ENCODE measurements at places on chromosomes 6 and 20.
A peak's percentile ranks its signal among the peaks of the same experiment; 100 is the strongest.

GRCh38 chr6:102812242-102812641 lies 1418.7 kb downstream of the GRIK2 start:
- DNase-seq, result no peak

DNA sequence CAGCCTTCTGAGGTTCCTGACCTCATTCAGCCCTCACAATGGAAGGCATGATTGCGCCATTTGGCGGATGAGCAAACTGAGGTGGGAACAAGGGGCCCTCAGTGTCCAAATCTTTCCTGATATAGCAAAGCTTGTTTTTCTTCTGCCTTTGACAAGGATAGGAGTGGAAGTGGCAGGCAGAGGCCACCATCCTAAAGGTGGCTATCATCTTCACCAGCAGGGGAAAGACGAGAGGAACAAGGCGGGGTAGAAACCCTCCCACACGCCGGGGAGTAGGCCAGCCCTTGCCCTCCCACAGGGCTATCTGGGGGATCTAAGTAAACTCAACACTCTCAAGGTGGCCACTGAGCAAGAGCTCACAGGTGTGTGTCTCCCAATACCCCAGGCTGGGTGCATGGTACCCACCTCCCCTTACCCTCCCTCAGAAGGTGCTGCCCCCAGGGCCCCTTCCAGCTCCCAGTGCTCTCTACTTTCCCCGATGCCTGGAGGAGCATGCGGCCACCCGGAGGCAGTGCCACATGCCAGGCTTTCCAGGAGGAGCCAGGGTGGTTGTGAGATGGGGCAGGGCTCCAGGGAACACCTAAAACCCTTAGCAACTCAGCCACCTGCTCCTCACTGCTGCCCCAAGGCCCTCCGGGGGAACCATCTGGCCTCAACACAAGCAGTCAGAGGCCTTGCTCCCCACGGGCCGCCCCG lies 11.2 kb downstream of the SPDEF start:
- no peak for DNase-seq

GRCh38 chr6:118252474-118252873 lies 295.6 kb upstream of the PLN start:
- no peak for DNase-seq

- no peak for DNase-seq
These were observed 11.7 kb downstream of the UST start for GRCh38 chr6:148758492-148758891.

DNA sequence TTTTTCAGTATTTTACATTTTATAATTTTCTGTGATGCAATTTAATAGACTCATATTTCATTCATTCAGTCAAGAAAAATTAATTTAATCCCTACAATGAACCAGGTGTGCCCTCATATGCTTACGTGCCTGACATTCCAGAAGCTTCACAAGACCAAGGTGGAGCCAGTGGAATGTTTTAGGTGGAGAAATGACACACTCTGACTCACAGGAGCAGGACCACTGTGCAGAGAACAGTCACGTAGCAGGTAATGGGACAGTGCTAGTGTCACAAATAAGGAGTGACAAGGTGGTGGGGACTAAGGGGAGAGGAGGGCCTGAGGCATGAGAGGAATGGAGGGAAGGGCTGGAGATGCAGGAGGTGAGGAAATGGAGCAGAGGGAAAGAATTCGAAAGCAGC lies 37.0 kb upstream of the HLA-G start:
- no peak for DNase-seq

DNA sequence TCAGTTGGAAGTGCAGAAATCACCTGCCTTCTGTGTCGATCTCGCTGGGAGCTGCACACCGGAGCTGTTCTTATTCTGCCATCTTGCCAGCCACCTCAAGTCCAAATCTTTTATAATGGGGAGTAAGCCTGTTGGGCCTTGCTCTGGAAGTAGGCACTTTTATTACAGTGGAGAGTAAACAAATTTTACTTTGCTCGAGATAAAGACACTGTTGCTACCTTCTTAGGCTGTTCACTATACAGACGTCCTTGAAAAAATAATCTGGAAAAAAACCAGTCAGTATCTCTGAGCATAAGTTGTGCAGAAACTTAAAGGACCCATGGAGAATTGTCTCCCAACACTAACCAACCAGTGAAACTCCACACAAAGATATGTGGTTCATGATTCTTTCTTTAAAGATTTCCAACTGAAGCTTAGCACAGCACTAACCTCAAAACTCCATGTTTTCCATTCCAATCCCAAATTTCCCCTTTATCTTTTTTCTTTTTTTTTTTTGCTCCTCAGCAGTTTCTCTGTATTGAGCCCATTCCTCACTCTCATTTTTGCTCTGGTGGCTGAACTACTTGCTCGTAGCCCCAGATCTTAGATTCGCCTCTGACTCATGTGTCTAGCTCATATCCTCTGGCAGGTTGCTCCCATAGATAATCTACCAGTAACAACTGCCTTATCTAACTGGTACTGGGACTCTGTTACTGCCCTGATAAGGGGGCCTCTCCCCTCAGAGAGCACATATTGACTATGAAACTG lies 34.3 kb upstream of the COL9A1 start:
- DNase-seq, result no peak

DNA sequence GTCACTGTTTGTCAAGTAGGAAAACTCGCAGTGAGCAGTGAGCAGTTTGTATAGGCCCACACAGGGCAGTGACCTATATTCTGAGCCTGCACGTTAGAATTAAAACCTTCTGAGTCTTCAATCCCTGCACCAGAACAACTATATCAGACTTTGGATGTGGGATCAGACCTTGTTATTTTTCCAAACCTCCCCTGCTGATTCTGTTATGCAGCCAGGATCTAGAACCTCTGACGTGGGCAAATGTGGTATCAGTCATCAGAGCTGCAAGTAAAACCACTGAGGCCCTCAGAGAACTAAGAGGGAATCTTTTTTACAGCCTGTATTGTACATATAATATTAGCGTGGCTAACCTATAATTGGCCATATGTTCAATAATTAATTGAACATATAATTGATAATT lies 32.0 kb upstream of the AKAP7 start:
- DNase-seq, result no peak

GRCh38 chr6:125203395-125203794 lies 49.8 kb downstream of the TPD52L1 start:
- no peak for DNase-seq

DNA sequence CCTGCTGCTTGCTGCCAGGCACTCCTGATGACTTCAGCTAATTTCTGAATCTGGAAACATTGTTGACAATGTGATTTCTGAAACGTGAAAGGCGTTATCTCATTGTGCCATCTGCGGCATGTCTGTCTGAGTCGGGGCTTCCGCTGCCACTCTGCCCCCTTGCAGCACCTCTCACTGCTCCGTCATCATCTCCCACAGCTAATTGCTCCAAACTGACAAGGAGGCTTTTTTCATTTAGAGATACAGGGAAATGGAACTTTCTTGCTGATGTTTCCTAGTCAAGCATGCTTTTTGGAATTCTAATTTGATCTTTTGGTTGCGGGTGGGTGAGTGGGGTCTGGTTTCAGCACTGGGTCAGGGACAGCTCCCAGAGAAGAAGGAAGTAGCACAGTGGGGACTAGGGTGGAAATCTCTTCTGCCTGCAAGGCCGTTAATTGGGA lies 233.5 kb downstream of the DHX35 start:
- no peak for DNase-seq

GRCh38 chr6:5337573-5337972 lies 76.3 kb downstream of the FARS2 start:
- no peak for DNase-seq

GRCh38 chr20:15675061-15675514 lies 898.2 kb downstream of the KIF16B start:
- no peak for DNase-seq

- no peak for DNase-seq
These were observed 55.0 kb upstream of the TNFAIP3 start for GRCh38 chr6:137811916-137812553.

GRCh38 chr6:161829291-161829729 lies 555.4 kb upstream of the AGPAT4 start:
- DNase-seq, result no peak

GRCh38 chr20:4111440-4112411 lies 96.4 kb upstream of the RNF24 start:
- no peak for DNase-seq

- DNase-seq, result no peak
These were observed 1.5 kb downstream of the BTN3A2 start for GRCh38 chr6:26366504-26366903.

DNA sequence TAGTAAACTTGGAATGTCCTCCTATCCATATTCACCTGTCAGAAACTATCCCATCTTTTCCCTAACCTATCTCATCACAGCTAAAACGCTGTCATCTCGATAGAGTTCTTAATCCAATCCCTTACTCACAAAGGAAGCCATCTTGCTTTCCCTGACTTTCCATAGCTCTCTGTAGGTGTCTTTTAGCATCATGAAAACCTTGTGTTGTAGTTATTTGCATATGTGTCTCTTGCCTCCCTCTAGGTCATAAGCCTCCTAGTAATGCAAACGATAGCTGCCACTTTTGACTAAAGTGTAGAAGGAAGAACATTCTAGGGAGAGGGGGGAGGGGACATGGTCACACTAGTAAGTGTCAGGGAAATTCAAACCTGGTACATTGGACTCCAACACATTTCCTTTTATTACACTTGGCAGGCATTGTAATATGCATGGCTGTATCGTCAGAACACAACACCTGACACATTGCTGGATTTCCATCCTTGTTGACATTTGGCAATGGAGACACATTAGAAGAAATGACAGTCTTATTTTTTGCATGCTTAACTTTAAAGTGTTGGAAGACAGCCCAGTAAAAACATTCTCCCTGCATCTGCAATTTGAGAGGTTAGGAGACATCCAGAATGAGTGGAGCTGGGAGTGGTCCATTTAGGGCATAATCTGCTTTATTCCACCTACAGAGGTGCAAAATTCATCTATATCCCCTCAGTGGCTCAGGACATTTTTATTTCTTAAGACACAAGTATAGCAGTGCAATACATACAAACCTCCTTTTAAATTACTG lies 283.4 kb downstream of the HAO1 start:
- no peak for DNase-seq

DNA sequence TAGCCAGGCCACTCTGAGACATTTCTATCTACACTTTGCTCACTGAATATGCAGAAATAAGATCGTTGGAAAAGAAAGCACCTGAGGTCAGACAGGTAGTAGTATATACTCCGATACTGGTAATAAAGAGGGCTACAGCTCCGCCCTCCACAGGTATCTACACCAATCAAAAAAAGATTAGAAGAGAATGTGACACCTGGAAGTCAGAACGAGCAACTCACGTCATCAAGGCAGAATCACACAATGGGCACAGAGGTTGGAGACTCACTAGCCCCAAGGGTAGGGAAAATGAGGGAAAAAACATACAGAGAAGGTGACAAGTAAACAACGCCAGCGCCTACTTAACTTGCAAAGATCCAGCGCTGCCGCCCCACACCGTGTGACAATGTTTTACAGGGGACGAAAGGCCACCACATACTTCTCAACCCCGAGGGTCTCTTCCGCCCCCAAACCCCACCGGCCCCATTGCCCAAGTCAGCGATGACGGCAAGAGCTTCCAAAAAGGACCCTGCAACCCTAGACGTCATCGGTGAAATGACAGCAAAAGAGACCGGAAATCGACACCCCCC lies 653 bp downstream of the LMBRD1 start:
- DNase-seq, result no peak

GRCh38 chr20:46237736-46238135 lies 70.6 kb downstream of the CDH22 start:
- DNase-seq, result no peak

DNA sequence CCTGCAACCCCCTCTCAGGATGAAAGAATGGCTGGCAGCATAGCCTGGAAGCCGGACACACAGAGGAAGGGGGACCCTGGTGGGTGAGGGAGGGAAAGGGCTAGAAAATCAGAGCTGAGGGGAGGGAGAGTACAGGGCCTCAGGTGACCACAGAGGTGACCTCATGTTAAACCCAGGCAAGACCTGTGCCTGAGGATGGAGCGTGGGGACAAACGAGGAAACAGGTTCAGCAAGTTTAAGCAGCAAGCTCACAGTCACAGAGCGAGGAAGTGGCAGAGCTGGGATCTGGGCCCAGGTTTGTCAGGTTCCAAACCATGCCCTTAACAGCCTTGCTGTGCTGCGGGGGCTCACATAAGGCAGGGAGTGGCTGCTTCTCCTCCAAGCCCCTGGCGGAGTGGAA lies 4.0 kb upstream of the BPI start:
- no peak for DNase-seq

GRCh38 chr6:113120582-113121285 lies 736.4 kb upstream of the MARCKS start:
- no peak for DNase-seq

DNA sequence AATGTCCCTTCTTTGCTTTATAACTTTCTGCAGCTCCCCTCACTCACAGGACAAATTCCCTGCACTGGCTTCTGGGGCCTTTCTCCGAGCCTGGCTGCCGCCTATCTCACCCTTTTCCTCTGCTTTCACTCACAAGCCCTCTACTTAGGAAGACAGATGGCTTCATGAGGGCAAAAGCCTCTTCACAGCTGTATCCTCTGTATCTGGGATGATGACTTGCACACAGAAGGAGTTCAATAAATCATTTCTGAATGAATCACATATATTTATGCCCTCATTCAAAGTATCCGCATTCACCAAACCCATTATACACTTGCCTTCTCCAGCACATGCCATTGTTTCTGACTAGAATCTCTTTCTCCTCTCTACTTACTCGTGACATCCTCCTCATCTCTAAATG lies 159.0 kb upstream of the RIPOR2 start:
- no peak for DNase-seq

GRCh38 chr20:17530716-17531664 lies at the start of gene BFSP1:
Gene BFSP1 (minus strand): TSS chr20:17531379. CDS start chr20:17531329, 50 bp downstream.
- DNase-seq, result peak; percentile 32

- no peak for DNase-seq
These were observed 1.5 kb upstream of the SLC2A4RG start for GRCh38 chr20:63737945-63738686.

GRCh38 chr6:151765444-151765886 lies 42.0 kb upstream of the ESR1 start:
- DNase-seq, result no peak

GRCh38 chr20:38255393-38255792 lies 5.1 kb downstream of the KIAA1755 start:
- no peak for DNase-seq

- no peak for DNase-seq
These were observed 14.3 kb downstream of the SLA2 start for GRCh38 chr20:36631646-36632045.

DNA sequence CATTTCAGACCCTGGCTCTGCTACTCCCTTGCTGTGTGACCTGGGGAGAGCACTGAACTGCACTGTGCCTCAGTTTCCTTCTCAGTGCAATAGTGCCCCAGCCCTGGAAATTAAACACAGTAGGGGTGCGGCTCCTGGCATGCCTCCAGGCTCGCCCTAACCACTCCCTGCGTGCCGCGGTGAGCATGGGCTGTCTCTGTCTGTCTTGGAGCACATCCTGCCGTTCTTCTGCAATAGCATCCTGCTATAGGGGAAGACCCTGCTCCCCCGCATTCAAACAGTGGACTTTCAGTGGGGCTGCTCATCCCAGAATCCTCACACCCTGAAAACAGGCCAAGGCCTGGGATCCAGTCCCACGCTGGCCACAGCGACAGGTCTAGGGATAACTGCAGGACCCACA lies 129.5 kb downstream of the FOXC1 start:
- no peak for DNase-seq

DNA sequence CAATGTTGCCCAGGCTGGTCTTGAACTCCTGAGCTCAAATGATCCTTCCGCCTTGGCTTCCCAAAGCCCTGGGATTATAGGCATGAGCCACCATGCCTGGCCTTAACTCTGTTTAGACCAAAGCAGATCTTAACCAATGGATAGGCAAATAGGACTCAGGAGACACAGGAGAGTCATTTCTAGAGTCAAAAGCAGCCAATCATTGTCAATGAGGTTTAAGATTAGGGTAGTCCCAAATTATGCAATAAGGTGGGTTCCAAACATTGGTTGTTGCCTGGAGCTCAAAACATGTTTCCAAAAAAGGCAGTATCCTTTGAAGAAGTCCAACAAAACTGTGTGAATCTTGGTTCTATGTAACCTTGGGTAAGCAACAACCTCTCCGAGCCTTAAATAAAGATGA lies 95.7 kb upstream of the JARID2 start:
- DNase-seq, result no peak

All from stimulated activated CD4-positive, alpha-beta T cell treated with anti-CD3 and anti-CD28 coated beads, Interleukin-12 subunit alpha, Interleukin-12 subunit beta, amount 100 ng/mL, for 24 hours (primary cell).